Activated T-helper 1 cell treated with Interleukin-2 at 50 U/mL for 16 hours (primary cell): ENCODE measurements at places on chromosomes 6 and 20.

GRCh38 chr6:111087871-111088667 lies 766 bp downstream of the SLC16A10 start:
- peak; percentile 28 for DNase-seq

DNA sequence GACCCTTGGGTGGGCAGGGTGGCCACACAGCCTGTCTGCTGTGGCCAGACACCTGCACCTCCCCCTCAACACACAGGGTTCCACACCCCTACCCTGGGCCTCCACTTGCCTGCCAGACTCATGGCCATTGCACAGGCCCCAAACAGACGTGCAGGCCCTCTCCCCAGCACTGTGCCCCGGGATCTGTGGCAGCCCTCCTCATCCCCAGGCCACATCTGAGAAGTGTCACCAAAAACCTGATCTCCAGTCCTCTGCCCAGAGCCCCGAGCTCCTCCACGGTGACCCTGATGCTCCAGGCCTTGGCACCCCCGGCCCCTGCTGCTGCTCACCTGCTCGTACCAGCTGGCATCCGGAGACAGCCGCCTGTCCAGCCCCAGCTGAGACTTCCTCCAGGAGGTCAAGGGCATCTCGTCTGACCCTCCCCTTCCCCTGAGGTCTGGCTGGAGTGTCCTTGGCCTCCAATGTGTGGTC lies 160.1 kb downstream of the DLL1 start:
- no peak for DNase-seq

GRCh38 chr6:34147906-34148630 lies 2.2 kb upstream of the GRM4 start:
- DNase-seq = no peak

DNA sequence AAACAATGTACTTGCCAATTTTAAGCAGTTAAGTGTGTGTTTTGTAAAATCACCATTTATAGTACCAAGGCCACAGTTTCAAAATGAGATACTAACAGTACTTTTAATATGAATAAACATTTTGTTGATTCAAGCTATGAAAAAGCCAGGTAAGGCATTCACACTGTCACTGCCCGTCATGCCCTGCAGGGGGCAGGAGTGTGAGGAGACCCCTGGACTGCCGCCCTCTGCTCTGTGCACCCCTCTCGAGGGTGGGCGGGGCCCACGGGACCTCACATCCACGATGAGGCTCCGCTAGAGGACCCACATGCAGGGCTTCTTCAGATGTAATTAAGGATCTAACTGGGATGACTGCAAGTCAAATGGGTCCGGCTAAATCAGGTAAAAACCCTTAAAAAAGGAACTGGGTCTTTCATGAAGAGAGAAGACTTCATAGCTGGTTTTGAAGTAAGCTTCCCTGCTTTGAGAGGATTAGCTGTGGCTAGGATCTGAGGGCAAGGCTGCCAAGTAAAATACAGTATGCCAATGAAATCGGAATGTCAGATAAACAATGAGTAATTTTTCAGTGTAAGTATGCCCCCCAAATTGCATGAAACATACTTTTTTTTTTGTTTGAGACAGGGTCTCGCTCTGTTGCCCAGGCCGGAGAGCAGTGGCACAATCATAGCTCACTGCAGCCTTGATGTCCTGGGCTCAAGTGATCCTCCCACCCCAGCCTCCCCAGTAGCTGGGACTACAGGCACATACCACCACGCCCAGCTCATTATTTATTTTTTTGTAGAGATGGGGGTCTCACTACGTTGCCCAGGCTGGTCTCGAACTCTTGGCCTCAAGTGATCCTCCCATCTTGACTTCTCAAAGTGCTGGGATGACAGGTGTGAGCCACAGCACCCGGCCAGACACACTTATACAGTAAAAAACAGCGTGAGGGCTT lies 18.7 kb downstream of the DIDO1 start:
- no peak for DNase-seq

- no peak for DNase-seq
These were observed 317.4 kb downstream of the SAMD5 start for GRCh38 chr6:147825848-147826247.

- no peak for DNase-seq
These were observed 33.2 kb downstream of the BEND6 start for GRCh38 chr6:56988145-56988544.

DNA sequence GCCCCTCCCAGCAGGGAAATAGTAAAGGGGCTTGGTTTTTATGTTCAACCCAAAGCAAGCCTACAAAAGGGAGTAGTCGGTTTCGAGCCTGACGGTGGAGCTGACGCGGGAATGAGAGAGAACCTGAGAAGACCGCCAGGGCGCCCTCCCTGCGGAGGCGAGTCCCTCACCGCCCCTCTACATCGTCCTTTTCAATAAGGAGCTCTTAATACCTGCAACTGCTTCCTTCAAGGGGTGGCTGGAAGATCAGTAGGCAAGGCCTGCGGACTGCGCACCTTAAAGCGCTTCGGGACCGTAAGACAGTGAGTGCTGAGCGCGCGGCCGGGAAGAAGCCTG lies 709 bp upstream of the ZNF76 start:
- no peak for DNase-seq

- DNase-seq = no peak
These were observed 236.6 kb upstream of the MOCS1 start for GRCh38 chr6:40170856-40171255.

- DNase-seq = no peak
These were observed 3.5 kb upstream of the MAPK13 start for GRCh38 chr6:36126553-36127458.

DNA sequence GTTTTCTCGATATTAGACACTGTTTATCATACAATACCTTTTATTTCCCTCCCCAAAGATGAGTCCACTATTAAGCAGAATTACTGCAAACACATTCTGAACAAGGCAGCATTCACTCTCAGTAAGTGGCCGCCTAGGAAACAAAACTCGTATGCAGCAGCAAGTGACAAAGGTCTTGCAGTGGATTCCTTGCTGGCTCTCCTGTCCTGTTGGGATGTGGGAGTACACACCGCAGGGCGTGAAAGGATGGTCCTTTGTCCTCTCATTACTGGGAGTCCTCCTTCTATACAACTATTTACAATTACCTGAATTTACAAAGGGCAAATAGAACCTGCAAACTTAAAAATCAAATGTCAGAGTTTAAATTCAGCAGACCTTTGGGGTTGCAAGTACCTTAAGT lies 16.1 kb downstream of the CTCFL start:
- DNase-seq = no peak

DNA sequence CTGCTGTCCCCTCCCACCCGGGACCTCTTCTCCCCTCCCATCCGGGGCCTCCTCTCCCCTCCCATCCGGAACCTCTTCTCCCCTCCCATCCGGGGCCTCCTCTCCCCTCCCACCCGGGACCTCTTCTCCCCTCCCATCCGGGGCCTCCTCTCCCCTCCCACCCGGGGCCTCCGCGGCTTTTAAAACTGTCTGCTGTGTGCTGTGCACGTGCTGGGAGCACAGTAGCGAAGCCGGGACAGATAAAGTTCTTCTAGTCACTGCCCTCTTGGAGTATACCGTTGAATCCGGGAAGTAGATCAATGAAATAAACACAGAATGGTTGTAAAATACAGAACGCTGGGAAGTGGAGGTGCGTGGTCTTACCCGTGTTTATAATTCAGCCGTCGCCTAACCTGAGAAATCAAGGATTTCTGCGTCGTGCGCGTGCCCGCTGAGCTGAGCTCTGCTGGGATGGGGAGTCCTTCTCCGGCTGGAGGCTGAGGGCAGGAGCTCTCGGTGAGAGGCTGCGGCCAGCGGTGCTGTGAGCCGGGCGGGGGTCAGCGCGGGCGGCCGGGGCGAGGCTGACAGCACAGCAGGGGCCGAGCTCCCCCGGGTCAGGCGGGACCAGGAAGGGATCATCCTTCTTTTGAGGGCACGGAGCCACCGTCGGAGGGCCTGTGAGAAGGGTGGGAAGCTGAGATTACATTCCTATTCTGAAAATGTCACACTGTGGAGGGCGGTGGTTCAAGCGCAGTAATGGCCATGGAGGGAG lies 19.6 kb upstream of the KIF25 start:
- no peak for DNase-seq

- DNase-seq = no peak
These were observed 3.9 kb downstream of the ZBP1 start for GRCh38 chr20:57616143-57616951.

- DNase-seq = no peak
These were observed 82.9 kb downstream of the LRFN2 start for GRCh38 chr6:40504274-40504673.

DNA sequence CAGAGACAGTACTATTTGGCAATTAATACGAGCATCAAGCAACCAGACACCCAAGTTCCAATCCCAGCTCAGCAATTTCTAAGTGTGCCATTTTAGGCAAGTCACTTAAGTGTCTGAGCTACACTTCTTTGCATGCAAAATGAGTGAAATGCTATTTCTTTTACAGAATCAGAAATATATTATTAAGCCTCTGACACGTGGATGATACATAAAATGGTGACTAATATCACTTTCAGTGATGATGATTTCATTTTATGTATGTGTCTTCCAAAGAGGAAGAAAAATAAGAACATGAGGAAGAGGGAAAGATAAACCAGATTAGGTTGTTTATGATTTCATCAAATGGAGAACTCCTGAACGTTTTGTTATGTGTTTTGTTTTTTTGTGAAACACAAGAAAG lies 158.6 kb downstream of the TSHZ2 start:
- no peak for DNase-seq

DNA sequence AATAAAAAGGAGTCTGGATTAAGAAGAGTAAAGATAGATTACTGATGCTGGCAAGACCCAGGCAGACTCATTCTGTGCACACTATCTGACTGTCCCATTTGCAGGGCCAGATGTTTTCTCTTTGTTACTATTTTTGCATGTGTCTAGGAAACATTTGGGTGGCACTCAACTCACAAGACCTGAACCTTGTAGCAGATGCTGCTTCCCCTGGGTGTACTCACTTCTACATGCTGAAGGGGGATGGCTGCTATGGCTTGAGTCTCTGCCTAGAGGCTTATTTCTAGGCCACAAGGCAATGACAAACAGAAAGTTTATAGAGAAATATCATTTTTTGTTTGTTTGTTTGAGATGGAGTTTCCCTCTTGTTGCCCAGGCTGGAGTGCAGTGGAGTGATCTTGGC lies 351.4 kb downstream of the FOXA2 start:
- DNase-seq = no peak

DNA sequence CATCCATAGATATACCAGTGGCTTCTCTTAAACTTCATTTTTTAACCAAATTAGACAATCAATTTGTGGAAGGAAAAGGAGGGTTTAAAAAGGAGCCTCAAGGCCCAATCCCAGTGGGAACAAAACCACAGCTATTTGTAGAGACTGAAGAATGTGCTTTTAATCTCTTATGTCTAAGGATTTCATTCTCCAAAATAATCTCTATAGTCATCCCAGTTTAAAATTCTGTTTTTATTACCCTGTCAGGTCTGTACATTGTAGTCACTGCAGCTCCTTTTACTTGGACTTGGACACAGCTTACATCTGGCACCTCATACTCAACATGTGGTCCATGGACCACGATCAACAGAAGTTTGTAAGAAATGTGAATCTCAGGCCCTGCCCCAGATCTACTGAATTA lies 152.1 kb upstream of the STMND1 start:
- no peak for DNase-seq

DNA sequence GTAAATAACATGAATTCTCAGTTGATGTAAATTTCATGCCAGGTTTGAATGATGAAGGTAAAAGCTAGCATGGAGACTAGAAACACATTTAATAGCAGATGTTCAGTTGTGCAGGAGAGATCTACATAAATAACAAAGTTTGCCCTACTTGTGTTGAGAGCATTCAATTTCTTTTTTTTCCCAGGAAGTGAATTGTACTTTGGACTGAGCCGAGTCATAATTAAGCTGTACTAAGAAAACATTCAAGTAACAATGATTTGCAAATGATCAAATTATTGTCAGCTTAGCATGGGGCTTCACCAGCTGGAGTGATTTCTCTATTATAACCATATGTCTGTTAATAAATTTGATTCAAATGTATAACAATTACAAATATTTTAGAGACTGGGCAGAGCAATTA lies 893.5 kb upstream of the MAP3K7 start:
- DNase-seq = no peak

GRCh38 chr6:38302838-38303237 lies 336.9 kb downstream of the BTBD9 start:
- DNase-seq = no peak

GRCh38 chr6:135265278-135265677 lies 84.2 kb downstream of the MYB start:
- no peak for DNase-seq

- no peak for DNase-seq
These were observed 183.2 kb upstream of the MYLIP start for GRCh38 chr6:15945593-15946159.

DNA sequence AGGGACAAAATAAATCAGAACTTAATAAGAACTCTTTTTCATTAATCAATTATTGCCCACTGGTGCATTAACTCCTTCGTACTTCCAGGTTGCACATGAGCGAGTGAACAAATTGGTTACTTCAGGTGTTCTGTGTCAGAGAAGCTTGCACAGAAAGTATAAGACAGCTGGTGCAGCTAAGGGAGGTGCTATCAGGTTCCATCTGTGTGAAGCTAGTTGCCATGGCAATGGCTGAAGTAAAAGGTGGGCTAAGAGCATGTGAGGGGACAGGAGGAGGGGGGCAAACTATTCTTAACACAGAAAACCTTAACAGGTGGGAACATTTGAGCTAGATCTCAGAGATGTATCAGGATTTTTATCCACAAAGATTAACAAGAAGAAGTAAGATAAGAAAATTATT lies 81.6 kb downstream of the MANEA start:
- no peak for DNase-seq

- no peak for DNase-seq
These were observed 948 bp upstream of the DNAJC5 start for GRCh38 chr20:63893999-63894357.

- DNase-seq = no peak
These were observed 215.1 kb downstream of the PACRG start for GRCh38 chr6:162942866-162943265.

DNA sequence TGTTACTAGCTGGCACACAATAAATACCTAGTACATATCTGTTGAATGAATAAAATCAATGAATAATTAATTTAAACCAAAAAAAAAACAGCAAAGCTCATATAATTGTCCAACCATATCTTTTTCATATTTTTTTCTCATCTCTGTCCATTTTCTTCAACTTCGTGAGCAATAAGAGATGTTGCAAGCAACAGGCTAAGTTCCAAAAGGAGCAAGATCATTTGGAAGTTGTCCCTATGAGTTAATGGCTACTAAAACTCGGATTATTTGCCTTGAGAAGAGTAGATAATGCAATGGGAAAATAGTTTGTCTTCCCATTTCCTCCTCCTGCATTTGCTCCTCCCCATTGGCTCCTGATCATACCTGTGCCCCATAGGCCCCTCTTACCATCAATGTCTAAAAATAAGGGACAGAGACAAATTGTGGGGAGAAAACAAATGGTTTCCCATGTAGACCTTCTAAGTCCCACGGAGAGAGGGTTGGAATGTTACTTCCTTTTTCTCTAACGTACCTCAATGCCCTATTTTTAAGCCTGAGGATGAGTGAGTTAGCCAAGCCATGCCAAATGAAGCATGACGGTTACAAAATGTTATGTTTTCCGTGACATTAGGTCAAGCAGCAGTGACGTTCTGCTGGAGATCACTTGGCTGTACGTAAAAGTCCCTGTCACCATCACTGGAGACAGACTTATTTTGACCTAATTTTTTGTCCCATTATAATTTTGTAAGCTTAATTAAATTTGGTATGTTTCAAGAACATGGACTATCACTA lies 217.3 kb upstream of the PREP start:
- no peak for DNase-seq

- no peak for DNase-seq
These were observed 110.9 kb downstream of the CDC5L start for GRCh38 chr6:44498436-44498835.

GRCh38 chr20:50215101-50215690 lies 24.6 kb downstream of the CEBPB start:
- no peak for DNase-seq
